ENCODE measurements at places on chromosomes 2 and 18.

DNA sequence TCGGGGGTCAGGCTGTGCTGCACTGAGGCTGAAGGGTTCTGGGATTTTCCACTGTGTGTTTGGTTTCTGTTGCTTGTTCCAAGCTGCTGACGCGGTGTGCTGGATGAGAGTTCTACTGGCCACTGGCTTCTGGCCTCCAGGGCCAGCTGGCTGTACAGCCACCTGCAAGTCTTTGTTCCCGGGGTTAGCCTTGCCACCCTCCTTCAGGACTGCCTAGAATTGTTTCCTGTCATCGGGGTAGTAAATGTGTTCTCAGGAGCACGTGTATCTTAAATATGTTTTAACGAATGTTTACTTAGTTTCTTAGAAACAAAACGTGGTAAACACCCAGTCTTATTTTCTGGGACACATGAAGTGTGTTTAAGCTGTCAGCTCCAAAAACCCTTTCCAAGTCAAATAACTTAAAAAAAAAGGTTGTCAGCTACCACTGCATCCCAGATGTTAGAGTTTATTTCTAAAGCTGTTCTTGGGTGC, 231.2 kb downstream of the AGAP1 start:
- DNase-seq, result no peak

- DNase-seq, result peak; percentile 19
Observed at GRCh38 chr2:224968051-224968450, 74.2 kb downstream of the DOCK10 start.

DNA sequence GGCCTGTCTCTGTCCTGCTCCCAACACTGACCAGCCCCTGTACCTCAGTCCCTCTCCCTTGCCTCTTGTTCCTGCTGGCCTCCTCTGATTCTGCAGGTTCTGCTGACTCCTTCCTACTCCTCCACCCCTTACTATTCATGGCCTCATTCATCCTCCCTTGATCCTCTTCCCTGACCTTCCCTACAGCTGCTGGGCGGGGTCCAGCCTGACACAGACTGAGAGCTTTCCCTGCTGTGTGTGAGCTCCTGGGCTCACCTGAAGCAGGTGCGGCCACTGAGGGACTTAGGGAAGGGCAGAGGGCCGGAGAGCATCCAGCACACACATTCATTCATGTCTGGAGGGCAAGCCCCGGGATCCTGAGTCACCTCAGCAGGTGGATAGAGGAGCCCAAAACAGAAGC, 185.6 kb downstream of the CTIF start:
- DNase-seq, result no peak

- DNase-seq, result no peak
Observed at GRCh38 chr2:98277162-98277859, 68.9 kb upstream of the CNGA3 start.

DNA sequence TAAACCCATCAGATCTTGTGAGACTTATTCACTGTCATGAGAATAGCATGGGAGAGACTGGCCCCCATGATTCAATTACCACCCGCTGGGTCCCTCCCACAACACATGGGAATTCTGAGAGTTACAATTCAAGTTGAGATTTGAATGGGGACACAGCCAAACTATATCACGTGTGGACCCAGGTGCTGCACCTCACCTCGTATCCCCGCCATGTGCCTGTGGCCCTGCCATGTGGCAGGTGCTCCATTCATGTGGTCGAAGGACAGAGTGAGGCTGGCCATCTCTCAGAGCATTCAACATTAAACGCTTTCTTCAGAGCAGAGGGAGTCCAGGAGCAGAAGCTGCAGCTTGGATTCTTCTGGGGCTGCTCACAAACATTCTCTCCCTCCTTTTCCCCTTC, 32.3 kb downstream of the MROH2A start:
- no peak for DNase-seq

GRCh38 chr18:13576598-13576997, 149.8 kb downstream of the FAM210A start:
- DNase-seq, result no peak

DNA sequence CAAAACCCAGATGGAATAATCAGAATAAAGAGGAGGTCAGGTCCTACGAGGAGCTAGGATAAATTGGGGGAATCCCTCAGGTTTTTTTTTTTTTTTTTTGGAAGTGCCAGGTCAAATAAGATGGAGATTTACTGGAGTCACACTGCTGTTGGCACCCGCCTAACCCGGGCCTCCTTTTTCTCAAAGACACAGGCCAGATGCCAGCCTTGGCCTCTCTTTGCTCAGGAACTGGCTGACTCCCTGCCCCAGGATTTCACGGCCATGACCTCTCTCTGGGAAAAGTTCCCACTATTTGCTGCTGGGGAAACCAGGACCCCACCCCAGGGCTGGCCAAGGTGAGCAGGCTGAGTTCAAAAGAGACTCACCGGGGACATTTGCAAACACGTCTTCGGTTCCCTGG, 2.5 kb downstream of the CD8A start:
- no peak for DNase-seq

DNA sequence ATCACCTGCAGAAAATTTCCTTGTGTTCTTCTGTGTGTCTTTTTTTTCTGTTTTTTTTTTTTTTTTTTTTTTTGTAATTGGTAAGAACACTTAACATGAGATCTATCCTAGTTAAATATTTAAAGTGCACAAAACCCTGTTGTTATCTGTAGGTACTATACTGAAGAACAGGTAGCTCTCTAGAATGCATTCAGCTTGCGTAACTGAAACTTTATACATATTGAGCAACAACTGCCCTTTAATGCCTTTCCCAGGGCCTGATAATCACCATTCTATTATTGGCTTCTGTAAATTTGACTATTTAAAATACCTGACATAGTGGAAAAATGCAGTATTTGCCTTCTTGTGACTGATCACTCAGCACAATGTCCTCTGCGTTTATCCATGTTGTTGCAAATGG, 701.8 kb downstream of the SUCLG1 start:
- DNase-seq, result no peak

- DNase-seq, result no peak
Observed at GRCh38 chr18:79681484-79682387, 2.1 kb downstream of the CTDP1 start.

GRCh38 chr18:37381554-37381953, 184.0 kb downstream of the CELF4 start:
- DNase-seq, result no peak

GRCh38 chr18:23929362-23929930, 85.1 kb upstream of the TTC39C start:
- DNase-seq, result no peak

- no peak for DNase-seq
Observed at GRCh38 chr2:15973481-15974401, 33.4 kb downstream of the MYCN start.

Measured in hepatic stellate cell (primary cell).